Stimulated activated CD8-positive, alpha-beta memory T cell treated with anti-CD3 and anti-CD28 coated beads, Interleukin-7, amount 100 ng/mL, for 1 hour (primary cell): ENCODE measurements at places on chromosomes 2 and 18.

GRCh38 chr18:75390854-75391253, 36.6 kb downstream of the SMIM21 start:
- DNase-seq: no peak

DNA sequence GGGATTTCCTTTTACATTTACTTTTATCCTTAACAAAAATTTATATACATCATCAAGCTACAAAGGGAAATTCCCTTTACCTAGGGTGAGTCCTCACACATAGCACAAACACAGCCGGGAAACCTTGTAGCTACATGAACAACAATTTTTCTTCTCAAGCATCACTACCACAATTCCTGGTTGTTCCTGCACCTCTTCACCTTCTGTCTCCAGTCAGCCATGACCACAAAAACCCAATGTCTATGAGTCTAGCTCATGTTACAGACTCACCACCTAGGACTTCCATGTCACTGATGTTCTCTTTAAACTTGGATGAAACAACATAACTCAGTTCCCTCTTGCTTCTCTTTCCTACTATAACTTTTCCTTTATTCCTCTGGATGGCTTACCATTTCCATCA, 460.4 kb downstream of the MBD2 start:
- no peak for DNase-seq

DNA sequence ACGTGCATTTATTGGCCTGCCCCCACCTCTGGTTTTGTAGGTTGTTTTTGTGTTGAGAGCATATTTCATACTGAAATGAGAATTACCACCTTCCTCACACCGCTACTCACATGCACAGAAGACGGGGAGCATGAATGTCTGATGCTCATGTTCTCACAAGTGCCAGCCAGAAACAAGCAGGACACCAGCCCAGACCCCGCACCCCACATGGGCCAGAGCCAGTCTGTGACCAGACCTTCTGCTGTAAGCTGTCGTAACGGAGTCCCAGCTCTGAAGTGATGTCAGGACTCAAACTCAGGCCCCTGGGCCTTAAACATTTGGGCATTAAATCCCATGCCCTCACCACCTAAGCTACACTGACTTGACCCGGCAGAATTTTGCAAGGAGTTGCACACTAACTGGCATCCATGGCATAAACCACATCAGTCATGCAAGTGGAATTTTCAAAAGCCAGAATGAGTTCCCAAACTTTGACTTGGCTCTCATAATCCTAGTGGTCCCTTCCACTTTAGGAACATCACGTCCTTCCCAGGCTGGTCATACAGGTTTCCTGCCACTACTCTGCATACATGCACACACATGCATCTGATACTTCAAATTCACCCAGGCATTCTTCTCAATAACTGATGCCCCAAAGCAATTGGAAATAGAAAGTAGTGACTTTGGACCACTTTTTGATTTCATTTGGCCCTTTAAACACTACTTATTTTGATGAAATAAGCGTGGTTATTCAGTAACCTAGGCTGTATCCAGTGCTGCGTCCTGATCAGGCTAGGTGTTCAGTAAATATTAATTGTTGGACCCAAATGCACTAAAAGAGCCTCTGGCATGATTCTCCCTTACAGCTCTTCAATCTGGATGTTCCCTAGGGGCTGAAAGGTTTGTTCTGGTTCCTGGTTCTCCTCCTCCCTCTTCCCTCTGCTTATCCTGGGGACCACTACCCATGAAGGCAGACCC, 223.1 kb upstream of the ID2 start:
- DNase-seq: no peak

GRCh38 chr2:11814979-11815510, 68.6 kb downstream of the LPIN1 start:
- no peak for DNase-seq

GRCh38 chr2:206323486-206323885, 49.0 kb downstream of the ZDBF2 start:
- no peak for DNase-seq

GRCh38 chr2:16652296-16653082, 13.1 kb downstream of the CYRIA start:
- no peak for DNase-seq

GRCh38 chr2:72198532-72199241, 51.0 kb upstream of the CYP26B1 start:
- no peak for DNase-seq

GRCh38 chr2:196586511-196586991, 53.0 kb upstream of the CCDC150 start:
- DNase-seq: no peak

- no peak for DNase-seq
These were observed 94.0 kb downstream of the C1QL2 start for GRCh38 chr2:119064567-119064966.

- DNase-seq: no peak
These were observed 251.6 kb downstream of the AFF3 start for GRCh38 chr2:99890568-99891427.

- DNase-seq: no peak
These were observed 38.9 kb downstream of the PRKRA start for GRCh38 chr2:178412047-178412446.

DNA sequence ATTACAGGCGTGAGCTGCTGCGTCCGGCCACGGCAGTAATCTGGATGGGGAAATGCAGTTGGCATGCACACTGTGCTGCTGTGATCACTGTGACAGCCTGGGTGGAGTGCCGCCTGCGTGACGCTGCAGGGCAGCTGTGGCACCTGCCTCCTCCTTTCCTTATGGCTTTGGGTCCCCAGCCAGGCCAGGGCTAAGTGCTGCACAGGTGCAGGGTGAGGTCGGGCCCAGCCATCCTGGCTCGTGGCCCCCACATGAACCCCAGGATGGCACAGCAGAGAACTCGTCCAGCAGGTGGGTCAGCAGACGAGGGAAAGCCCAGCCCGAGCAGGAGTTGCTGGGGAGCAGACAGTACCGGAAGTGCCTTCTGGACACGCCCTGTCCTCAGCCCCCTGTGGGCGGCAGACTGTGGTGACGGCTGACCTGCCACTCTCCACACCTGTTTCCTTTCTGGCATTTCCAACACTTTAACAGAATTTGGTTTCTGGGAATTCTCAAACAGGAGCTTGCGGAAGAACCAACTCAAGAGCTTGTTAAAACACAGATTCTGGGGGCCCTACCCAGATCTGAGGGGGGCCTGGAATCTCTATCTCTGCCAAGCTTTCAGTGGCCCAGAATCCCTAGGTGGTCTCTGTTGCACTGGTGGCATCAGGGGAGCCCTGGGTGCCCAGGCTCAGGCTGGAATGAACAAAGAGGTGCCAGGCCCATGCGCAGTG, 16.9 kb downstream of the HS1BP3 start:
- no peak for DNase-seq

GRCh38 chr2:128245813-128246212, 72.9 kb downstream of the HS6ST1 start:
- DNase-seq: no peak

- no peak for DNase-seq
These were observed 808.4 kb downstream of the BCL11A start for GRCh38 chr2:59745085-59745484.

GRCh38 chr18:76412818-76413565, 82.0 kb downstream of the ZNF516 start:
- no peak for DNase-seq

GRCh38 chr2:105865222-105865913, 120.7 kb downstream of the NCK2 start:
- no peak for DNase-seq

DNA sequence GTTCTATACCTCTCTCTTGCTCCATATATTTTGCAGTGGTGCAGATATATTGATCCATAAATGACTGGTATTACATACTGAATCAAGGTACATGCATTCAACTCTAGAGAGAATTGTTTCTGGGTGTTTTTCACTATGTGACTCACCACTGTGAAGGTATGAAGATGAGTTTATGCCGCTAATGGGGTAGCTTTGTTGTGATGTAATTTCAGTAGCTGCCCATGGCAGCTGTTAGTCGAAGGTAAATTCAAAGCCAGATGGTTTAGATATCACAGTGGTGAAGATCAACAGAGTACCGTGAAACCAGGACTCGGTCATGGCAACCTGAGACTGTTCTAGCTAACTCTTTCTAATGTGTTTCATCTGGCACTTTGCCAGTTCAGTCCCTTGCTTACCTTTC, 50.4 kb downstream of the PKP4 start:
- DNase-seq: no peak

DNA sequence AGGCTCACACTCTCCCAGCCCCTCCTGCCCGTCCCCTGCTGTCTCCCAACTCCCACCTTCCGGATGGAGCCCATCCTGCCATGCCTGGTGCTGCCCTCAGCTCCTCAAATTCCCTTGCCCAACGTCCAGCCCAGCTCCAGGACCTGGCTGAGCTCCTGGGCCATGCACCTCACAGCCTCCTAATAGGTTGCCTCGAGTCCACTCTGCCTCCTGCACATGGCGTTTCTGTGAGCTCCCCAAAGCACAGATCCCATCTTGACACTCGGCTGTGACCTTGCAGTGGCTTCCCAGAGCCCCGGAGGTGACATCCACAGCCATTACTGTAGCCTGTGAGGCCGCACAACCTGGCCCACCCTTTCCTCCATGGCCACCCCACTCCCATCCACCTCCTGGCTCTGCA, 191.9 kb upstream of the SALL3 start:
- no peak for DNase-seq

DNA sequence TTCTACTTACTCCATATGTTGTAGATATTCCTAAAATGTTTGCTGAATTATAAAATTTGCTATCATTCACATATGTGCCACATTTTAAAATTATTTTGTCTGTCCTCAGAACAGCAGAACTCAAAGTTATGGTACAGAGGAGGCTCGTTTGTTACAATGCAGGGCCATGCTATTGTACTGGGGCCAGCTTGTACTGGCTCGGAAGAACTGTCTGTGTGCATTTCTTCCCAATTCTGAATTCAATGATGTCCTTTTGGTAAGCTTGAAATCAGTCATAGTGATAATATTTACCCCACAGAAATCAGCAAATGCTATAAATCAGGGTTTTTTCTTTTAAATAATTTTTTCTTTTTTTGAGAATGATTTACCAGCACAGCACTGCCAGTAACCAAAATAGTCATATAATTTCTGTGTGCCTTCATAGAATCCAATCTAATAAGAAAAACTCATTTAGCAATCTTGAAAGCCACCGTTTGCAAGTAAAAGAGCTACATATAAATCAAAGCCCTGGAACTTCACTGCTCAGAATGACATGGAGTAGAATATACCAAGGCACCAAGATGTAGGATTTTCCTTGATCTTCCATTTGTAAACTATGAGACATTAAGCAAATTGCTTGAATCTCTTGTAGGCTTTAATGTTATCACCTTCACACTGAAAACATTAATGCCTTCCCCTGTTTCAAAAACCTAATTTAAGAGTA, 90.7 kb upstream of the EPHA4 start:
- DNase-seq: no peak

DNA sequence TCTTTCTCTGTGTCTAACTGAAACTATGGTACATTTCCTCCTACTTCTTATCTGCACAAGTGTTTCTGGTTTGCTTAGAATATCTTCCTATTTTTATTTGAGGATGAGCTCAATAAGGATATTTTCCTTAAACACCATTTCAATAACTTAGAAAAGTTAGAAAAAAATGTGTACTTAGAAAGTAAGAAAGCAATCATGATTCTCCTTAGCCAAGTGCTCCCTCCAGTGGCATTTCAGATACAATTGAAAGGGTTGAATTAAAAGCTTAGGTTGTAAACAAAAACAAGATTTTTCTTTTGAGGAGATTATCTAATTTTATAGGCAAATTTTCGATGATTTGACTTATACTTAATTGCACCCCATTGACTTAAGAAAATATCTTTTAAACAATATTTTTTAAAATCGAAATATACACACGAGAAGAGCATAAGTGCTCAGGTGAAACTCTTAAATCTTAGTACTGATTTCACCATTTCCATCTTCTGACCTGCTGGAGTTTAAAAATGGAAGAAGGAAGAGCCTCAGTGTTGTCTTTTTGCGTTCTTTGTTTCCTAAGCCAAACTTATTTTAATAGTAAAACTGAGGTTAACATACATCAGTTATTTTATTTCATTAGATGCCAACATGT, 26.9 kb downstream of the C18orf63 start:
- no peak for DNase-seq

GRCh38 chr2:10846110-10846861, 33.7 kb upstream of the PDIA6 start:
- DNase-seq: no peak

GRCh38 chr18:75654851-75655751, 227.6 kb upstream of the SMIM21 start:
- no peak for DNase-seq

- no peak for DNase-seq
These were observed 41.8 kb downstream of the SPP2 start for GRCh38 chr2:234092344-234092743.

- DNase-seq: no peak
These were observed 418.0 kb upstream of the ID2 start for GRCh38 chr2:8263901-8264300.
